ENCODE measurements at places on chromosomes 1 and 21.
A peak's percentile ranks its signal among the peaks of the same experiment; 100 is the strongest.

DNA sequence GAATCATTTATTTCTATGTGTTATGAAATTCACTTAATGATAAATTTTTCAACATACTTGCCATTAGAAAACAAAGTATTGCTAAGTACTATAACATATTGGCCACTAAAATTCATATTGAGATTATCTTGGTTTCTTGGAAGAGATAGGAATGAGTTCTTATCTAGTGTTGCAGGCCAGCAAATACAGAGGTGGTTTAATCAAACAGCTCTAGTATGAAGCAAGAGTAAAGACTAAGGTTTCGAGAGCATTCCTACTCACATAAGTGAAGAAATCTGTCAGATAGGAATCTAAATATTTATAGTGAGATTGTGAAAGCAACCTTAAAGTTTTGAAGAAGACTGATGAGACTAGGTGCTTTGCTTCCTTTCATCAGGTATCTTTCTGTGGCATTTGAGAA, 37.9 kb upstream of the FOXE3 start:
- no peak for DNase-seq

DNA sequence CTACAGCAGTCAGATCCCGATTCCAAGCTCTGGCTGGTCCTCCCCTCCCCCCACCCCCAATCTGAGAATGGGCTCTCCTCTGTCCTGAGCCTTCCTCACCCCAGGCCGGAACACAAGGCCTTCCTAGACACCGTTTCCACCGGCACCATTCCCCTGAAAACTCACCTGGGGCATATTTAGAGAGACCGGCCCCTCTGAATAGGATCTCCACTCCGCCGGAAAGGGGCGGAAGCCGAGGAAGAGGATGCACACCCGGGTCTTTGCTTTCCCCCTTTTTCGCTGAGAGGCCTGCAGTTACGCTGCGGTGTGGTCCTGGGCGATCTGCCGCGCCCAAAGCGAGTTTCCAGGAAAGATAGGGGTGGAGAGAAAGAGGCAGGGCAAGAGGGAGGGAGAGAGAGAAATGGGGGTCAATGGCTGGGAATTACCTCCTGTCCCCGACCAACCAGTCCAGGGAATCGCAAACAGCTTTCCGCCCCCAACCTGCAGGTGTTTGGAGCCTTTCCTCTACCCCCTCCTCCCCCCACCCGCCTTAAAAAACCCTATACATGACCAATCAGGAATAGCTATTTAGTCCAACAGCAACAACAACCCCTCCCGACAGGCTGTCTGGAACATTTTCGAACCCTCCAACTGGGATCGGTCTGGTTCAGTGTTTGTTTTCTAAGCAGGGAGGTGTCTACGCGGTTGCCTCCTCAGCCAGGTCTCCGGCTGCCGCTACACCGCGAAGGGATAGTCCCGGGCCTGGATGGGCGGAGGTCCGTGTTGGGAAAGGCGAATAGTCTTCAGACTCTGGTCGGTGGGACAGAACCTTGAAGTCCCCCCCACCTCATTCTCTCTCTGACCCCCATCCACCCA, 2.8 kb downstream of the TAL1 start:
- no peak for DNase-seq

DNA sequence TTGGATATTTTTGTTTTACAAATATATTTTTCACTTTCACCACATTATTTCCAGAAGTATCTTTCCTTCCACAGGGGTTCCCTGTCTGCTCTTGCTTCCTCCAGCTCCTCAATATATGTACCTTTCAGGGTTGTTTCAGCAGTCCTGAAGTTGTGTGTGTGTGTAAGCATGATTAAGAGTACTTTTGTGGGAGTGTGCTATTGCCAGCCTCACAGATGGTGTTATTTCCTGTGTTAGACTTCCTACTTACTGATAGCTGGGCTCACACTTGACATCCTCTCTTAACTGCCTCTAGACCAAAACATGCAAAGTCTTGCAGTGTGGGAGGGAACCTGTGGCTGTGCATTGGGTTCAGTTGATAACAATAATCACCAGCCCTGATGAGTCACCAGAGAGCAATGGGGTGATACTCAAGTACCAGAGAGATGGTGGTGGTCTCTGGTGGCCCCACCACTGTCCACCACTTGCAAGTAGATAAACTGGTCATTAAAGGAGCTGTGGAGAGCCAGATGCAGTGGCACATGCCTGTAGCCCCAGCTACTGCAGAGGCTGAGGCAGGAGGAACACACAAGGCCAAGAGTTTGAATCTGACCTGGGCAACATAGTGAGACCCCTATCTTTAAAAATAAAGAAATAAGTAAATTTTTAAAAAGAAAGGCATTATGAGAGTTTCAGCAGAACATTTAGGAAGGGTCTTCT, 126.7 kb downstream of the NR5A2 start:
- no peak for DNase-seq

DNA sequence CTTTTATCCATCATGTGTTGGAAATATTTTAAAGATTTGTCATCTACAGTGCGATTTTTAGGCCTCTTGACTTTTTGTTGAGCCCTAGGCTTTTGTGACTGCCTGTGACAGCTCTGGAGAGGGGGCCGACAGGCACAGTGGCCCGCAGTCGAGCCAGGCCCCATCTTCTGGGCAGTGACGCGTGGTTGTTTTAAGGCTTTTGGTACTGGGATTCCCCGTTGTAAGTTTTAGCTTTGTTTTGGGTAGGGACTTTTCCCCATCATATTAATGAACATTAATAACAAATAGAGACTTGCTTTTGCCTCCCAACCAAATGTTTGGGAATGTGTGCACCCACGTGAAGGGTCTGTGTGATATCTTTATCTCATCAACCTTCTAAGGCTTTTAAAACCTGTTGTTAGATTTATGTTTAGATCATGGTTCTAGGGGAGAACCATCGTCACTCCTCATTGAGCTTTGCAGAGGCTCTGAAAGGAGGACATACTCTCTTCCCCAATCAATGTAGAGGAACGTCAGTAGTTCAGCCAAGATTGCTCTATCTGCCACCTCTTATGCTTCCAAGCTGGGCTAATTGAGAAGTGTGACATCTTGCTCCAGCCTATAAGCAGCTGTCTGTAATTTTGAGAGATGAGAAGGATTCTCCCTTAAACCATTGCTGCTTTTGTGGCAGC, 34.6 kb downstream of the MAPKAPK2 start:
- DNase-seq, result no peak

DNA sequence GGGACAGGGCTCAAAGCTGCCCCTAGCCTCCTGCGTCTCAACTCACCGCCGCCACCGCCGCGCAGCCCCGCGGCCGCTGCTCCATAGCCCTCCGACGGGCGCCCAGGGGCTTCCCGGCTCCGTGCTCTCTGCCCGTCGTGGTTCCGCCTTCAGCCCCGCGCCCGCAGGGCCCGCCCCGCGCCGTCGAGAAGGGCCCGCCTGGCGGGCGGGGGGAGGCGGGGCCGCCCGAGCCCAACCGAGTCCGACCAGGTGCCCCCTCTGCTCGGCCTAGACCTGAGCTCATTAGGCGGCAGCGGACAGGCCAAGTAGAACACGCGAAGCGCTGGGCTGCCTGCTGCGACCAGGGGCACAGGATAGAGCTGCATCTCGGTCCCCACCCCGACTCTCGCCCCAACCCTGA, at the start of gene TNFRSF25:
Gene TNFRSF25, minus strand, starts transcription at position 151 of the 400 bp plus-strand sequence. Its CDS starts 66 bp downstream, at position 85.
- no peak for DNase-seq

DNA sequence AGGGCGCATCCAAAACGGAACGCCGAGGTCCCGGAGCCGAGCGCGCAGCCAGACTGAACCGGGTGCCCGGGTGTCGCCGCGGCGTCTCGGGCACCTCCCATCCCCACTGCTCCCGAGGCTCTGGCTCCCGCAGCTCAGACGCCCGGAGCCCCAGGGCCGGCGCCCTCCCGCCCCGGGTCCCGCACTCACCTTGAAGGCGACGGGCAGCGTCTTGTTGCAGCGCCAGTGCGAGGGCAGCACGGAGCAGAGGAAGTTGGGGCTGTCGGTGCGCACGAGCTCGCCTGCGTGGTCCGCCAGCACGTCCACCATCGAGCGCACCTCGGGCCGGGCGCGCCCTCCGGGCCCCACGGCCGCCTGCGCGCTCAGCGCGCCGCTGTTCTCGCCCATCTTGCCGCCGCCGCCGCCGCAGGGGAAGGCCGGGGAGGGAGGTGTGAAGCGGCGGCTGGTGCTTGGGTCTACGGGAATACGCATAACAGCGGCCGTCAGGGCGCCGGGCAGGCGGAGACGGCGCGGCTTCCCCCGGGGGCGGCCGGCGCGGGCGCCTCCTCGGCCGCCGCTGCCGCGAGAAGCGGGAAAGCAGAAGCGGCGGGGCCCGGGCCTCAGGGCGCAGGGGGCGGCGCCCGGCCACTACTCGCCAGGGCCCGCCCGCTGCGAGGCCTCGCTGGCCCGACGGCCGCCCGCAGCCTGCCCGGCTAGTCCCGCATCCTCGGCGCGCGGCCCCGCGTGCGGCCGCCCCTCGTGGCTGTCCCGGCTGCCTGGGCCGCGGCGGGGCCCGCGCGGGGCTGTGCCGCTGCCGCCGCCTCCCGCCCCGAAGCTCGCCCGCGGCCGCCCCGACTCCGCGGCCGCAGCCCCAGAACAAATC, 447 bp downstream of the RUNX3 start:
- peak; percentile 37 for DNase-seq

DNA sequence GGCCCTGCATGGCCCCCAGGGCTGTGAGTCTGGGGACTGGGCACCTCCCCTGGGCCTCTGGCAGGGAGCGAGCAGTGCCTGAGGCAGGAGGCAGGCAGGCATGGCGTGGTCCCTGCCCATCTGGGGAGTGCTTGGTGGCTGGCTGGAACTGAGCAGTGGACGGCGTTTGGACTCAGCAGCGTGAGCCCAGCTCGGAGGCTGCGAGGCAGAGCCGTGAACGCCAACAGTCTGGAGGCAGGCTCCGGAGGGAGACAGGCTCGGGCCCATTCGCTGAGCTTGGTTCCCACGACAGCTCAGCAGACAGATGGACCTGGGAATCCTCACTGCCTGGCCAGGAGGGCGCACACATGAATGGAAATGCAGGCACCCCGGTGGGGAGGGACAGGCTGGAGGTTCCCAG, 160.7 kb upstream of the POU3F1 start:
- no peak for DNase-seq

Data from NCI-H2081 (cell line).